Stimulated activated CD4-positive, alpha-beta T cell treated with anti-CD3 and anti-CD28 coated beads, TNF-alpha, amount 100 ng/mL, for 48 hours (primary cell): ENCODE measurements at places on chromosomes 5 and 9.

DNA sequence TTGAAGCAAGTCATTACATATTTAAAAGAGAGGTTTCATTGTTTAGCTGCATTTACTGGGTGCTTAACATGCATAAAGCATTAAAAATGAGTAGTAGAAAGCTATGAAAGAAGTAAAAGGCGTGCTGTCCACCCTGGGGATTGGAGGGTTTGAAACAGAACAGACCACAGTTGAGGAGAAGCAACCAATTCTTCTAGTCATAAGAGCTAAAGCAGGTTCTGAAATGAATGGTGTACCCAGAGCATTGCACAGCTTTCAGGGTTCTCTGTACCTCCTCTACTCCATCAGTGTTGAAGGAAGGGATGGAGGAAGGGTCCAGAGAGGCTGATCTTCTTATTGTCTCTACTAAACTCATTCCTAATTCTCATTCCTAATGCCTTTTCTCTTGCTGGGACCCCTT is 68.9 kb downstream of the SH3RF2 start:
- no peak for DNase-seq

GRCh38 chr9:13151489-13151888 is 128.0 kb downstream of the MPDZ start:
- DNase-seq: no peak

DNA sequence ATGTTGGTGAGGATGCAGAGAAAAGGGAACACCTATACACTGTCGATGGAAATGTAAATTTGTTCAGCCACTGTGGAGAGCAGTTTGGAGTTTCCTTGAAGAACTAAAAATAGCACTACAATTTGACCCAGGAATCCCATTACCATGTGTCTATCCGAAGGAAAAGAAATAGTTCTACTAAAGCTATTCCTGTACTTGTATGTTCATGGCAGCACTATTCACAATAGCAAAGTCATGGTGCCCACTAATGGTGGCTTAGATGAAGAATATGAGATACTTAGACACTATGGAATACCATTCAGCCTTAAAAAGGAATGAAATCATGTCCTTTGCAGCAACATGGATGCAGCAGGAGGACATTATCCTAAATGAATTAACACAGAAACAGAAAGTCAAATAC is 50.2 kb upstream of the CAST start:
- DNase-seq: no peak

DNA sequence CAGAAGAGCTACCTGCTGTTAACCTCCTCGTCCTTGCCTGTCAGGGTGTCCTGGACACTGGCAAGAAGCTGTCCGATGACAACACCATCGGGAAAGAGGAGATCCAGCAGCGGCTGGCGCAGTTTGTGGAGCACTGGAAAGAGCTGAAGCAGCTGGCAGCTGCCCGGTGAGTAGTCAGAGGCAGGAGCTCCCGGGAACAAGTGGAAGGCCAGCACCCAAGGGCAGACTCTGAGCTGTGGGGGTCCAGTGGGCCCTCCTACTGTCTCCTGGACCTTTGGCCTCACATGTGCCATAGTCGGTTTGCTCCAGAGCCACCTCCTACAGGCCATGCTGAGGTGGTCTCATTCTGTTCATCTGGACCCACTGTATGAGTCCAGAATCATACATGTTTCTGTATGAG is 38.7 kb downstream of the DYNC2I2 start:
- no peak for DNase-seq

DNA sequence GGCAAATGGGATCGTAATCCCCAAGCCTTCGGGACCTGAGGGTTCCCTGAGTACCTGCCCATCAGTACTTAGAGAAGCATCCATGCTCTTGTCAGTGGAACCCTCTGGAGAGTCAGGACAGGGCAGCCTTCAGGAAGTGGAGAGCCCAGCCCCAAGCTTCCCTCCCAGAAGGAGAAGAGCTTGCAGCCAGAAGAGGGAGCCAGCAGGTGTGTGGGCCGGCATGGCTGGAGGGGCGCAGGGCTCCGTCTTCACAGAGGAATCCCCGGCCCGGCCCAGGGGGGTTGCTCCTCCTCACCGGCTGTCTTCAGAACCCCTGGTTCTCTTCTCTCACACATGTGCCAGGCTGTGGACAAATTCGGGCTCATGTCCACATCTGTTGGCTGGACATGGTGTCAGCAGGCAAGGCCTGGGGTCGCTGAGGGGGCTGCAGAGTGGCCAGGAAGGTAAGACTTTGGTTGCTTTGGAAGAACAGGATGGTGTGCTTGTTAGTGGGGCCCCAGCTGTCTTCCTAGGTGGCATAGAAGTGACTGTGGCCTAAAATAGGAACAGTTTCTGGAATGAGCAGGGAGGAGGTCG is 58.9 kb upstream of the RXRA start:
- no peak for DNase-seq

DNA sequence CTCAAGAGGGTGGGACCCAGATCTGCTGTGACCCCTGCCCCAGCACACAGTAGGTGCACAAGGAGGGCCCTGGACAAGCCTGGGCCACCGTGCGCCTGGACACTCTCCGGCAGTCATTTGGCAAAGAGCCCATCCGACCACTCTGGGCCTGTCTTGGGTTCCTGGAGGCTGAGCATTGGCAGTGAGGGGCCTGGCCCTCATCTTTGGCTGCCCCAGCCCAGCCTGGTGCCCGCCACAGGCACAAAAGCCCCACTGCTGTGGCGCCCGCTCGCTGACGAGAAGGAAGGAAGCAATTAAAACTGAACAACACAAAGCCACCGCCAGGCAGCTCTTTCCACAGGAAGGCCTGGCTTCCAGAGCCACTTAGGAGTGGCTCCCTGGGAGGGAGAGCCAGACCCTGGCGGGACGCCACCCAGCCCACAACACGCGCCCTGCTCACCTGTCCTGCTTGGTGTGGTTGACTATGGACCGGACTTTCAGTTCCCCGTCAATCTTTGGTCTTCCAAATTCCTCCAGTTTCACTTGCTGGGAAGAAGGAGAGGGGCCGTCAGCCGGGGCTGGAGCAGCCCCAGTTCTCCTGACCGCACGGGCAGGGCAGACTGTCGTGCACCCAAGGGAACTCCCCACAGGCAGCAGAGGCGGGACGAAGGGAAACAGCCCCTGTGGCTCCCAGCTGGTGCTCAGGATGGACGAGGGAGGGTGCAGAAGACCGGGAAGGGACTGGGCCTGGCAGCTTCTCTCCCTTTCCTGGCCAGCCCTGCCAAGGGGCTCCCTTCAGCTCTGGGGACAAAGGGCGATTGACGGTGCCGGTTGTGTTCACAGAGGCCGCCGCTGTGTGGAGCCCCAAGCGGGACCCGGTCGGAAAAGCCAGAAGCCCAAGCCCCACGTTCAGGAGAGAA is 50.9 kb upstream of the SARDH start:
- DNase-seq: no peak

GRCh38 chr5:127205147-127205546 is 85.4 kb upstream of the MEGF10 start:
- no peak for DNase-seq

- DNase-seq: no peak
Measured at GRCh38 chr9:16120231-16120641, 567.4 kb downstream of the CCDC171 start.
